Suprapubic skin (tissue), 4 donors: ENCODE measurements at places on chromosomes 3 and 15.
A peak's percentile ranks its signal among the peaks of the same experiment; 100 is the strongest.

- no peak for DNase-seq
Measured at GRCh38 chr15:89115547-89115946, 27.3 kb downstream of the ABHD2 start.

- DNase-seq = no peak
Measured at GRCh38 chr3:120013481-120013880, 80.8 kb downstream of the GSK3B start.

DNA sequence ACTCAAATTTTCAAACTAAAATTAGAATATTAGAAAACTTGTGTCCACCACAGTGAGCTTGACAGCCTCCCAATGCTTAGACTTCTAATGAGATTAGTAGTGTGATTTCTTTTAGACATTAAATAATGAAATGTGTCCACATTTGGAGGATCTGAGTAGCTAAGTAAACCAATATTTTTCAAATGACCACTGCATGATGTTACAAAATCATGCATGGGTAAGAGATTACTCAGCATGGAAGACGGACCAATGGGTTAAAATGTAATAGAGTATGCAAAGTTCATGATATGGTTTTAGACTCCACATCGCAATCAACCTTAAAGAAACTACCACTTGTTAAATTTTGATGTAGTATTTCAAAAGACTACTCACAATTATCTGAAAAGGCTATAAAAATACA is 130.6 kb downstream of the IMPG2 start:
- DNase-seq = no peak

DNA sequence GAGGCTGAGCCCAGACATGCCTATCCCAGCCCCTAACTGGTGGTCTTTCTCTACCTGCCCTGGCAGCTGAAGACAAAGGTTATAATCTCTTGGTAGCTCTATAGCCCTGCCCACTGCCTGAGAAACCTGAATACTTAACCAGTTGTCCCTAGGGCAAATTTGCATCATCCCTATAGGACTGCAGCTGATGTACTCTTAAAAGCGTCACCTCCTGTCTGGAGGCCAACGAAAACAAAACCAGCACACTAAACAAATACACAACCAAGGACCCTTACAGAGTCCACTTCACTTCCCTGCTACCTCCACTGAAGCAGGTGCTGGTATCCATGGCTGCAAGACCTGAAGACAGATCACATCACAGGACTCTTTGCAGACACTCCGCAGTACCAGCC is 98.0 kb downstream of the KCNAB1 start:
- DNase-seq = no peak

GRCh38 chr15:44130778-44131177 is 64.3 kb downstream of the FRMD5 start:
- no peak for DNase-seq

DNA sequence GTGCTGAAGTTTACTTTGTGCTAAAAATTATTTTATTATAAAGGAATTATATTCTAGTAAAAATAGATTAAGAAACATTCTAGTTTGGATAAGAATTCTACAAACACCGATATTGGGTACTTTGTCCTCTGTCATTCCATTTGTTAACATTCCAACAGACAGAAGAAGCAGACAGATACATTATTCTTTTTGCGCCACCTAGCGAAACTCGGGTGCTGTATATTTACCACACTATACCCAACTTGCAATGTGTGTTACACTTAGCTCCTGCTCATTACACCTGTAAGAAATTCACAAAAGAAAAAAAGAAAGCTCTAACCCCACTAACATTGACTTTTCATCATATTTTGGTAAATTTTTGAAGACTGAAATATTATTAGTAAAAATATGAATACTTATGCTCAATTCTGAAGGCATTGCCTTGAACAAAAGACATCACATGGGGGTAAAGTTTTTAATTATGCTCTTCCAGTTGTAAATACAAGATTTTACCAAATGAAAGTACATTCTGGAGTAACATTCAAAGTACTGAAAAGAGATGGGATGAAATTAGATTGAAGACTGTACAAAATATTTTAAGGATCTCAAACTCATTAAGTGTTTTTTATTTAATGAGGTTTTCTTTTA is 136.5 kb upstream of the MLF1 start:
- no peak for DNase-seq

DNA sequence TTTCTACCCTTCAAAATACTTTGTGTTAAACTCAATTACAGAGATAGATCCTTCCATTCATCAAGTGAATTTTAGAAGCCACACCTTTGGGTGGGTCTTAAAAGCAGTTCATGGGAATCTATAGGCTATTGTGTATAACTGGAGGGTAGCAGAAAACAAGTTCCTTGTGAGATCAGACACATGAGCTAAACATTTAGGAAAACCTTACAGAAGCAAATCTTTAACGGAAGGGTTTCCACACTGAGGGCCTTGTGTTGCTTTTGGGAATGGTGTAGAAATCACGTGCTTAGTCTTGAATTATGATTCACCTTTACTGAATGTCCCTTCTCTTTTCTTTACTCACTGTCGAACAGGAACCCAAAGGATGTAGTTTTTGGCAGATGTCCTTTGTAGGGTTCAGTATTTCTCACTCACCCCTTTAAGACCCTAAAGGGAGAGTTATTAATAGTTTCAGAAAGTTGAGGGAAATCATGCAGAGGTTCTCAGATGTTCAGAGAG is 257.3 kb upstream of the CTDSPL start:
- DNase-seq = no peak

DNA sequence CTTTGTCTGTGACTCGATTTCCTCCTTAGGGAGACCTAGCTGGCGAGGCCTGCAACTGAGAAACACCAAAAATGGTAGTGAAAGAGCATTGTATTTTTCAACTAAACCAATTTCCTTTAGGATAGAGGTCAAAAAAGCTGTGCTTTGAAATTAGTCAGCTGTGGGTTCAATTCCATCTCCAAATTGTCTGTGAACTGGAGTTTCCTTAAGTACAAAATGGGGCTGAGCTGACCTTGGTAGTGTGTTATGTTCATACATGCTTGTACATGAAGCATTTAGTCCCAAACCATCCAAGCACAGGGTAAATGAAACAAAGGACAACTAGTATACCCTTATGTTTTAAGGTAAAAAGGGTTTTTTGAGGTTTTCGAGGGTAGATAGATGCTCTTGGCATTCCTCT is 99.3 kb downstream of the RARB start:
- DNase-seq = no peak

DNA sequence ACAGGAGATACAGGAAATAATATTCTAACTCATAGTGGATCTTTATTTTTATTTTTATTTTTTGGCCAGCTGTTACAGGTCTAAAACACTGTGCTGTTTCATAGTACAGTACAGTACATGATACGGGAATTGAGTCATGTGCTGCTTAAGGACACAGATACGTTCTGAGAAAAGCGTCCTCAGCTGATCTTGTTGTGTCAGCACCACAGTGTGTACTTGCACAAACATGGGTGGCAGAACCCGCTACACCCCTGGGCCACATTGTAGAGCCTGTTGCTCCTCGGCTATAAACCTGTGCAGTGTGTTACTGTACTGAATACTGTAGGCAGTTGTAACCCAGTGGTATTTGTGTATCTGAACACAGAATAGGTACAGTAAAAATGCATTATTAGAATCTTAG is 183.4 kb downstream of the OR4M2 start:
- no peak for DNase-seq

DNA sequence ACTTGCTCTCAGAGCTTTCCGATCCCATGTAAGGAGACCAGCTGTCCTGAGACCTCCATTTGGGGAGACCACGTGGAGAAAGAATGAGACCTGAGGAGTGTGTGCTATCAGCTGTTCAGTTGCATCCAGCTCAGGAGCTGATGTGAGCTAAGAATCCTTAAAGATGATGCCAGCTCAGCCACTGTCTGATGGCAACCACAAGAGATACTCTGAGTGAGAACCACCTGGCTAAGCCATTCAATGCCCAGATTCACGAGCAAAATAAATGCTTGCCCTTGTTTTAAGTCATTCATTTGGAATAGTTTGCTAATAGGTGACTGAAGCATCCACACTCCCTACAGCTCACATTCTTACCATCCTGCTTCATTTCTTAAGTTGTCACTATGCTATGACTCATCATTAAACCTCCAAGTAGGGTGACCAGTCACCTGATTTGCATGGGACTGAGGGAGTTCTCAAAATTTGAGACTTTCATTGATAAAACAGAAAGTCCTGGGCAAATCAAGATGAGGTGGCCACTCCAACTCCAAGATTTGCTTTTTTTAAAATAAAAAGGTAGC is 56.4 kb downstream of the SPTSSB start:
- no peak for DNase-seq

- no peak for DNase-seq
Measured at GRCh38 chr3:21500834-21501233, 250.2 kb downstream of the ZNF385D start.

DNA sequence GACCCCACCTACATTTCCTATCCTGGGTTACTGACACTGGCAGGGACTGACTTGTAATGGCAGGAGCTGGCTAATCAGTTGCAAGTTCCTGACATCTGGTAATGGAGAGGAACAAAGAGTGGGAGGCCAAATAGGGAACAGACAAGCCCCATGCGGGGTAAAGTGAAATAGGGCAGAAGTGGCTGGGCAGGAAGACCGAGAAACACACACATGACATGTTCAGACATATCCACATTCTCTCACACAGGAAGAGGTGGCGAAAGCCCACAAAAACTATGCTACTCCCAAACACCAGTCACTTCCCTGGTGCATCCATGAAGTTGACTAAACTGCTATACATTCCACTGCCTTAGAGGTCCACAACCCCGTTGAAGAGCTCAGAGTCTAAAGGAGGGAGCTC is 394.1 kb upstream of the TBL1XR1 start:
- DNase-seq = no peak

DNA sequence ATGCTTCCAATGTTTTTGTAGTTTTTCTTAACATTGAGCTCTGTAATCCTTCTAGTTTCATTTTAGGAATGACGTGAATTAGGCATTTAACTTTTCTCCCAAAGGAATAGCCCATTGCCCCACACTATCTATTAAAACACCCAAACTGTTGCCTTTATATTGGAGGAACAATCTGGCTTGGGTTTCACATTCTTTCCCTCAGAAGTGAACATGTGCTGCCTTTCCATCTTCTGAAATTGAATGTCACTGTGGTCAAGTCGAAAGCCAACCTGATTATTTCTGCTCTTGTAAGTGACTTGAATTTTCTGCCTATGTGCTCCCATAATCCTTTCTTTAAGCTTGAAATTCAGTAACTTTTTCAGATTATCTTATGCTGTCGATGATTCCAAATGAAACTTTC is 214.5 kb downstream of the SLC9A9 start:
- DNase-seq = no peak

DNA sequence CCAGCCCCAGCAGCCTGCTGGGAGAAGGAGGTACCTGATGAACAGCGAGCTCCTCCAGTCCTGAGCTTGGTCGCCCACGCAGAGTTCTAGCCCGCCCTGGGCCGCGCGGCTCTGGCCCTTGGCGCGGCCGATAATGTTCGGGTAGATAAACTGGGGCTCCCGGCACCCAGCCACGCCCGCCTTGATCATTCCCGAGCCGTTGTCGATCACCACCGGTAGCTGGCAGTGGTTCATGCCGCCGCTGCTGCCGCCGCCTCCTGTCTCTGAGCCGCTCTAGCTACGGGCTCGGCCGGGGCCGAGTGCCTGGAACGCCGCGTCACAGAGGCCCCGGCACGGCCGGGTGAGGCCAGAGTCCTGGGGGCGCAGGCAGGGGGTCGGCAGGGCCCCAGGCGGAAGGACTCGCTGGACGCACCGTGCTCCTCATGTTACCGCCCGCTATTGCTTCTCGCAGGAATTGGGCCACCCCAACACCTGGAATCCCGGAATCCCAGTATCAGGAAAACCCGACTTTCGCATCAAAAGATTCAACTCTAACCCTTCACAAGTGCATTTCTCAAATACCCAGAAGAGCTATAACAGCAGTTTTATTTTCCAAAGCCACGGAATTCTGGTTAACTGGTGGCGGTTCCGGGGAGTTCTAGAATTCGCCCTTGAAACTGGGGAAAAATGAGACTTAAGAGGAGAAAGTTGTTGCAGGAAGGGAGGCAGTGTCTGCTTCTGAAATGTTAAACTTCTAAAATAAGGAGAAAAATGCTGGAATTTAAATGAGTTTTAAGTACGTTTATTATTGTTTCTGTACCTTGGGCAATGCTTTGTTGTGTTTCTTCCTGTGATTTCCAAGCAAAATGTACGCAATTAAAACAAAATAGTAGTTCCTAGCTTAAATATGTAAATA is at the start of gene ACTRT3:
TSS of gene ACTRT3 (minus strand) at position 275 of the 895 bp plus-strand sequence. CDS start at position 234, 41 bp downstream.
- DNase-seq = peak; percentile 89

DNA sequence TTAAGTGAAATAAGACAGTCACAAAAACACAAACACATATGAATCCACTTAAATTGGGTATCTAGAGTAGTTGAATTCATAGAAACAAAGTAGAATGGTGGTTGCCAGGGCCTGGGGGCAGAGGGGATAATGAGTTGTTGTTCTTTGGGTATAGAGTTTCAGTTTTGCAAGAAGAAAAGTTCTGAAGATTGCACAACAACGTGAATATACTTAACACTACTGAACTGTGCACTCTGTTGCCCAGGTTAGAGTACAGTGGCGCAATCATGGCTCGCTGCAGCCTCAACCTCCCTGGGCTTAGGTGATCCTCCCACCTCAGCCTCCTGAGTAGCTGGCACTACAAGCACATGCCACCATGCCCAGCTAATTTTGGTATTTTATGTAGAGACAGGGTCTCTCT is 14.9 kb downstream of the GRAMD2A start:
- no peak for DNase-seq
